ENCODE measurements at places on chromosomes 7 and 10. TPM values are rescaled to one million over a fixed set of nuclear protein-coding genes. Genes with fewer than 3 reads are reported as not detected.

- no peak for DNase-seq
These were observed 133.3 kb upstream of the NAMPT start for GRCh38 chr7:106418094-106418493.

Gene R3HCC1L
- 15.1 TPM for total RNA-seq

Gene ZNF853
- 5.1 TPM for total RNA-seq

DNA sequence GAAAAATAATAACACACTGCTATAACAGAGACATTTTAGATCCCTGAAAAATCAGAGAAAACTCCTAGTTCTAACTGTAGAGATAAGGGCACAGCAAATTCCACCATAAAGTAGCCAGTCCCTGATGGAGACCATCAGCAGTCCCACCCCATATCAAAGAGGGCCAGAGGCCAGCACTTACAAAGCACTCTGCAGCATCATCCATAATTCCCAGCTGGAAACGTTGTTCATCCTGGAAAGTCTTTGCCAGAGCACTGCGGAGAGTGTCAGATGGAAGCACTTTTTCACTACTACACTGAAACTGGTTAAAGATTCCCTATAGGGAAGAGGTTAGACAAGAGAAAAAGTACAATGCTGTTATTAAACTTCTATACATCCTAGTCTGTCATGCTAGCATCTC lies 45.8 kb downstream of the USP54 start:
- DNase-seq = no peak

Gene PIK3CG
- total RNA-seq = 4.7 TPM

DNA sequence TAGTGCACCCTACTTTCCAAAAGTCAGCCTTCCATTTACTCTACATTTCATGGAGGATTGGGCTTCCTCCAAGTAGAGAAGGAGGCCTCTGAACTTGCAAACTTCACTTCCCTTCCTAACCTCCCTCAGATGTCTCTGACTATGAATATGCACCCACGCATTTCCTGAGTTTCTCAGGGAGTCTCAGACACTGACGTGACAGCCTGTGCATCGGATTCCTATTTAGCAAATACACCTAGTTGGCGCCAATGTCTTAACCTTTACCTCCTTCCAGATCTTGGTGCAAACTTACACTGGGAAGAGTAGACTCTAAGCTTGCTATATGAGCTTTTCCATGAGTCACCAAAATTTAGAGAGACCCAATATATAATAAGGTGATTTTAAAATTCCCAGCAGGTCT lies 920.1 kb upstream of the AUTS2 start:
- DNase-seq = no peak

Gene SPDYE6
- not detected for total RNA-seq

Gene SH2D4B
- 0.20 TPM for total RNA-seq

- DNase-seq = no peak
These were observed 12.2 kb upstream of the DUSP5 start for GRCh38 chr10:110485541-110485940.

Gene PRSS37
- total RNA-seq = not detected

DNA sequence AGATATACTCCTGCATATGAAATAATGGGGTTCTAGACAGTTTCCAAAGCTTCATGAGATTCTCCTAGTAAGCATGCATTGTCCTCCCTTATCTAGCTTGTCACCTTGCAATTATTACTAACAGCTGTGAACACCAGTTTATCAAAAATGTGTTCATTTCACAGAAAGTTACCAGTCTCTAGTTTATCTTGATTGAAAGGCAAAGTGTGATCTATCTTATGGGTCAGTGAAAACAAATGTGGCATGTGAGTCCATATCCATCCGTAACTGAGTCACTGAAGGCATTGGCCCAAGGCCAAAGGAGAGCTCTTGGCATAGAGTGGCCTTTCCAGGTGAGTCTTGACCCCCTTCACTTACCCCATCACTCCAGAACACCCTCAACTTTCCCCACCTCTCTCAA lies 53.2 kb downstream of the GSAP start:
- DNase-seq = no peak

- no peak for DNase-seq
These were observed 26.6 kb downstream of the APBB1IP start for GRCh38 chr10:26464632-26465280.

- DNase-seq = peak; percentile 39
These were observed 473.9 kb downstream of the AUTS2 start for GRCh38 chr7:70072220-70072619.

Gene PODXL
- total RNA-seq = 11.4 TPM

DNA sequence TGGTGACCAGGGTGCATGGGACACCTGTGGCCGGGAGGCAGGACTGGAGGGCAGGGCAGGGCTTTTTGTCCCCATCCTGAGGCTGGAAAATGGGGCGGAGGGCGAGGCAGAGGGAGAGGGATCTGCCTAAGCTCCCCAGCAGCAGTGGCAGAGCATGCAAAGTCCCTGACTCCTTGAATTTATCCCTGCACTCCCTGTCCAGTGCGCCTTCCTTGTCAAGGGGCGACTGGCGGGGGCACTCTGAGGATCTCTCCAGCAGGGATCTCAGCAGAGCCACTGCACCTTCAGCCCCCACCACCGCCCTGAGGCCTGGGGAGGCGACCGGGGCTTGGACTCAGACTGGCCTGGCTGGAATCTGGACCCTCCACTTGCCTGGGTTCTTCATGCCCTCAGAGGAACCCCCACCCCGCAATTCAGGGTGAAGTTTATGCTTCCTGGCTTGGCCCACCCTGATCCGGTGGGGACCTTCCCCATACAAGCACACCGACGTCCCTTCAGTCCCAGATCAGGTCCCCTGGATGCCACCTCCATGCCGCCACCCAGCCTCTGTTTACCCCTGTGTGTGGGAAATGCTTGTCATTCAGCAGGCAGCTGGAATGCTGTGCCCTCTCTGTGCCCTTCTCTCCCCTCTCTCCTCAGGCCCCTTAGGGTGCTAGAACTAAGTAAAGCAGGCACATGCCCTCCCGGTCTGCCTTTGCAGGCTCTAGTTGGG lies 46.3 kb downstream of the CDH23 start:
- no peak for DNase-seq

Gene SCART1
- 2.5 TPM for total RNA-seq

Gene LRRC27
- 9.6 TPM for total RNA-seq

- no peak for DNase-seq
These were observed 704.3 kb downstream of the MAGI2 start for GRCh38 chr7:78749052-78749746.

DNA sequence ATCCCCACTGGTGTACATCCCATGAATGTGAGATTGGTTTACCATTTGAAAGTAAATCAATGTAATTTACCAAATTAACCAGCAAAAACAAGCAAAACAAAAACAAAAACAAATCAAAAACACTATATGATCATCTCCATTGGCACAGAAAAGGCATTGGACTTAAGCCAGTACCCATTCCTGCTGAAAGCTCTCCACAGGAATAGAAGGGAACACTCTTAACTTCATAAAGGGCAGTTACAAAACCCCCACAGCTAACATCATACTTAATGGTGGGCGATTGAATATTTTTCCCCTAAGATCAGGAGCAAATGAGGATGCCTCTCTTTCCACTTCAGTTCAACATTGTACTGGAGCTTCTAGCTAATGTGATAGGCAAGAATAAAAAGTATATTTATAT lies 34.1 kb downstream of the PRKG1 start:
- DNase-seq = no peak

DNA sequence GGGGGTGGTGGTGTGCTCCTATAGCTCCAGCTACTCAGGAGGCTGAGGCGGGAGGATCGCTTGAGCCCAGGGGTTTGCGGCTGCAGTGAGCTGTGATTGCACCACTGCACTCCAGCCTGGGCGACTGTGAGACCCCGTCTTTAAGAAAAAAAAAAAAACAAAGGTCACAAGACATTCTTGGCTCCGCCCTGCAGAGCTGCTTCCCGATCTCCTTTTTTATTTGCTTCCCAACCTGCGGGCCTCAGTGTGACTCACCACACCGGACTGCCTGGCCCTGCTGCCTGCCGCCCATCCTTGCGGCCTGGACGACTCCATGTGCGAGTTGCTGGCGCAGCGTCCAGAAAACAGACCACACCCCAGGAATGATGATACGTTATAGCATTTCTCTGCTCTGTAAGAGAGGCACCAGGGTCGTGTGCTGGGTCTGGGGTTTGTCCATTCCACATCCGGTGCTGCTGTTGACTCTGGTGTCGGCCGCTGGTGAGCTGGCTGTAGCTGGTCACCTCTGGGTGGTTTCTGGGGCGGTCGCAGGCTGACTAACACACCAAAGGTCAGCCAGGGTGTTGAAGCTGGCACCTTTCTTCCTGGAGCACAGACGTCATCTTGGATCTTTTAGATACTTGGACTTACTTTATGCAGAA lies 123.6 kb downstream of the TCF7L2 start:
- DNase-seq = no peak

Gene DCLRE1C
- 8.3 TPM for total RNA-seq

Gene LRIT2
- not detected for total RNA-seq

- DNase-seq = no peak
These were observed 171.7 kb downstream of the CSTF2T start for GRCh38 chr10:51527522-51528219.

GRCh38 chr10:120077707-120078492 lies 185.4 kb downstream of the SEC23IP start:
- no peak for DNase-seq

Gene LHFPL3
- 0.39 TPM for total RNA-seq

DNA sequence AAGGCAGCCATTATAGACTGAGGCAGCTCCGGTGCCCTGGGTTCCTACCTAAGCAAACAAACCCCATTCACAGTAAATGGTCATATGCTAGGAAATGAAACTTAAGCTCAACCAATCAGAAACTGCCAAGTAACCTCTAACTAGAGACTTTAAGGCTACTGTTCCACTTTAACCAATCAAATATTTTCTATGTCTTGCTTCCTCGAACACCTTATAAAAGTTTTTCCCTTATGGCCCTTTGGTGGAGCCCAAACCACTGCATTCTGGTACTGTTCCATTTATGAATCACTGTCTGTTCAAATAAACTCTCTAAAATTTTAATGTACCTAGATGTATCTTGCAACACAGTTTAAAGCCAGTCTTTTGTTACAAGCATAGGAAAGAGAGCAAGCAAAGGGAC lies 361.1 kb downstream of the HGF start:
- no peak for DNase-seq

Gene SFTPA1
- not detected for total RNA-seq

DNA sequence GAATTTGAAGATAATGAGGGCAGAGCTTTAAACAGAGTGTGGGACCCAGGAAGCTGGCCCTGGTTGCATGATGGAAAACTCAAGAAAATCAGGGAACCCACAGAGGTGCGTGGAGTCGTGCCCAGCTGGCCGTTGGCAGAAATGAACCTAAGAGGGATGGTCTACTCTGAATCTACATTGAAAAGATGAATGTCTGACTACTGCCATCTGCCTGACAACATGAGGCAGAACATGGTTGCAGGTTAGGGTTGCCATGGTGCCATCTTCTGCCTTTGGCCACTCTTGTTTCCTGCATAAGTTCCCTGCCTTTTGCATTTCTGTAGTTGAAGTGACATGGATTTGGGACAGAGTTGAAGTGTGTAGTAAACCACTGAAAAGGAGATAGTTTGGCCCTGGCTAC lies 138.5 kb upstream of the COBL start:
- no peak for DNase-seq
